ENCODE measurements at places on chromosomes 2 and 18.
A peak's percentile ranks its signal among the peaks of the same experiment; 100 is the strongest.

DNA sequence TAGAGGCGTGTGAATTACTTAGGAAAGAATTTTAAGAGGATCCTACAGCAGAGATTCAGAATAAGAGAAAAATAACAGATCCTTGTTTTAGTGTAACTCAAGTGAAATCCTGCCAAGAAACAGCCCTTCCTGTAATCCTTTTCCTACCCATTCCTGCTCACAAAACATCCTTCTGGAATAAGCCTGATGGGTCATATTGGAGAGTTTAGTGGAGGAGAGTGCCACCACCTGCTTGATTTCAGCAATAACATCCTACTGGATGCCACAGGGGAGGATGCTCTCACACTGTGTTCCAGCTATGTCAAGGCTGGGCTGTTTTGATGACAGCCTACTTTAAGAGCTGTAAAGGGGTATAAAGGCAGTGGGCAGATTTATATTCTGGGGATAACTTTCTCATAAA lies 54.8 kb upstream of the CCDC178 start:
- peak; percentile 36 for DNase-seq

DNA sequence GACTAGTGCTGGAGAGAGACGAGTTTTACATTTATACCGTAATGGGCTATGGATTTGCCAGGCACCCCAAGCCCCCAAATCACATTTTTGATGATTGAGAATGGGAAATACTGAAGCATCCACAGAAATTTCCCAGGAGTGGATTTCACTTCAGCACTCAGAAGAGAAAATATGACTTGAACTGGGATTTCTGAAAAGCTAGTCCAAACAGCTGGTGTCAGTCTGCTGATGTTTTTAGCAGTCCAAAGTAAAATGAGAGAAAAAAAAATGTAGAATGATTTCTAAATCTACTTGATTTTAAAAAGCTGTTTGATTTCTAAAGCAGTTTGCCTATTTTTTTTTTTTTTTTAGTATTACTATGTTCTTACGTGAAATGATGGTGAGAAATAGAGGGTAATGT lies 105.0 kb downstream of the PLEKHM3 start:
- DNase-seq = no peak

DNA sequence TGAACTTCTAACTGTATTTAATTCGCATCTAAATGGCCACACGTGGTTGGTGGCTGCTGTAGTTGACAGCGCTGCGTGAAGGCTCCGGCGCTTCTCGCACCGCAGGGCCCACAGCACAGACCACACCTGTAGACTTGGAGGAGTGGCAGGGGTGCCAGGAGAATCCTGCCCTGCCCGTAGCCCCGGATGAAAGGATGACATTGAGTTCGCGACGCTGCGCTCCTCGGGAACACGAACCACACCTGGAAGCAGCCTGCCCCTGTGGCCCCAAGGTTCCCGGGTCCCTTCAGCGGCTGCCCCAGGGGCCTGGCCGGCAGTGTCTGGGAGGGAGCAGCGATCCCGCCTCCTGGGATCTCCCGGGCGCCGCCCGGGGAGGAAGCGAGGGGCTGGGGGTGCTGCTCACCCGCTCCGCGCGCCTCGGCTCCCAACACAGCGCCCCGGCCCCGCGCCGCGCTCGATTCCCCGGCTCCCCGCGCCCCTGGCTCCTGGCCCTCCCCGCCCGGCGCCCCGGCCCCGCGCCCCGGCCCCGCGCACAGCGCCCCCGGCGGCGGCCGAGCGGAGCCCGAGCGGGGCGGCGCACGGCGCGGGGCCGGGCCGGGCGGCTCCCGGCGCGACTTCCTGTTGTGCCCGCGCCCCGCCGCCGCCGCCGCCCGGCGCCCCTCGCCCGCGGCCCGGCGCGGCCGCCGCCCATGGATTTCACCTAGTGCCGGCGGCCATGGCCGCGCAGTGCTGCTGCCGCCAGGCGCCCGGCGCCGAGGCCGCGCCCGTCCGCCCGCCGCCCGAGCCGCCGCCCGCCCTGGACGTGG lies at the start of gene RNPEPL1:
Gene RNPEPL1, plus strand, starts transcription at position 613 of the 806 bp plus-strand sequence. Its CDS starts 103 bp downstream, at position 716.
- DNase-seq = peak; percentile 85

- no peak for DNase-seq
These were observed 73.5 kb upstream of the NEDD4L start for GRCh38 chr18:57970356-57971095.

GRCh38 chr2:95017836-95018235 lies 7.7 kb upstream of the MAL start:
- no peak for DNase-seq

GRCh38 chr18:3468833-3469232 lies 18.9 kb downstream of the TGIF1 start:
- no peak for DNase-seq

- DNase-seq = no peak
These were observed 678.3 kb downstream of the NYAP2 start for GRCh38 chr2:226077841-226078240.

DNA sequence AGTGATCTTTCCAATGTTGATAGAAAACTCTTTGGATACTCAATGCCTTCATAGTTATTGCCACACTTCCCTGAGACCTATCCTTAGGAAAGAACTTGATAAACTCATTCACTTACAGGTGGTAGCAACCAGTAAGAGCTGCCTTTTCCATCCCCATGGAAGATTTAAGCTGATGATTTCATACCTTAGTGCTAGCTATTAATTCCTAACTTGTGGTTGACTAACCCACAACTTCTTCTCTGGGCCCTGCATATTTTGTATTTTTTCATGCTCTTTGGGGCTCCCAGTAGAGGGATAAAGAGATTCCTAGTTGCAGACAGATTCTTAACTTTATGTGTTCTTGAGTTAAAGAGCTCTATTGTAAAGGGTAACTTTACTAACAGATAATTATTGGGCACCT lies 25.2 kb upstream of the SIX3 start:
- no peak for DNase-seq

DNA sequence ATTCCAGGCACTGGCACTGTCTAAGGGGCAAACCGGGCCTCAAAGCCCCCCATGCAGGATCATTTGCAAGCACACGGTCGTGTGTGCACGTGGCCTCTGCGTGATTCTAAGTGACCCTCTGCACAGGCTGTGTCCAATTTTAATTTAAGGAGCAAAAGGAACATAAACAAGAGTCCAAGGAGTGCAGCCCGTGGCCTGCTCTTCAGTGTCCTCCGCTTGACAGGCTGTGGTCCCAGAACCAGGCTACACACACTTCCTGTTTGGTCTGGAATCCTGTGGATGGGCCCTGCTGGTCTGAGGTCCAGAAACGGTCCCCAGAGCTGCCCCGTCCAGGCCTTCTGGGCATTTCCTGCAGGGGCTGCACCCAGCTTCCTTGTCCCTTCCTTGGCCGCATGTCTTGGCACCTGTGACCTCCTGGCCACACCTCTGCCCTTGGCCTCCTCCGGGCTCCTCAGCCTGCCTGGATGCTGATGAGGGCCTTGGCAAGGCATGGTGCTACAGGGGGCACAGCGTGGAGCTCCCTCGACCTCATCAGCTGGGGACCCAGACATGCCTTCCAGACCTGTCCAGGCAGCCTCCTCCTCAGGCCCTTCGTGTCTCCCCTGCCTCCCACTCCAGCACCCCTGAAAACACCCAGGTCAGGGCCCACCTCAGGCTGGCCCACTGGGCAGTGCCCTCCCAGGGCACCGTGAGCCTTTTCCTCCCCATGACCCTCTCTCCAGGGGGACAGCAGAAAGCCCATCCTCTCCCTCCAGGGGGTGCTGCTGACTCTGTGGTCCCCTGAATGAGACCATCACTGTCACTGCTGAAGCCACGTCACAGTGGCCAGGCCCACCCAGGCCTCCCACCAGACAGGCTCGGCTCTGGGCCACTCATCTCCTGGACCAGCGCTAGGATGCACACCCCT lies 136.4 kb upstream of the GPC1 start:
- DNase-seq = no peak

GRCh38 chr2:52919673-52920072 lies 847.9 kb upstream of the CHAC2 start:
- no peak for DNase-seq

DNA sequence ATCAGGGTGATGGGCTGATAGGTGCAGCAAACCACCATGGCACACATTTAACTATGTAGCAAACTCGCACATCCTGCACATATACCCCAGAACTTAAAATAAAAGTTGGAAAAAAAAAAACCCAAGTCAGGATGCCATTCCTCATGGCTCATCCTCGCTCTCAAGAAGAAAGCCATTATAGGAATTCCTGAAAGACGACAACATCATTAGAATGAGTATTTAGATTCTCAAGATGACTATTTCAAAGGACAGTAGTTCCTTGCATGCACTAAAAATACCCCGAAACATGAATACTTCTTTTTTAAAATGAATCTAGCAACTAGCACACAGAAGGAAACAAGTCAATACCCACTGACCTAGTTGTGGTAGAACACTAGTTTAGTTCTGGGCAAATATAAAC lies 285.8 kb upstream of the REV1 start:
- peak; percentile 34 for DNase-seq

GRCh38 chr2:121202541-121203310 lies 82.3 kb downstream of the TFCP2L1 start:
- DNase-seq = no peak

DNA sequence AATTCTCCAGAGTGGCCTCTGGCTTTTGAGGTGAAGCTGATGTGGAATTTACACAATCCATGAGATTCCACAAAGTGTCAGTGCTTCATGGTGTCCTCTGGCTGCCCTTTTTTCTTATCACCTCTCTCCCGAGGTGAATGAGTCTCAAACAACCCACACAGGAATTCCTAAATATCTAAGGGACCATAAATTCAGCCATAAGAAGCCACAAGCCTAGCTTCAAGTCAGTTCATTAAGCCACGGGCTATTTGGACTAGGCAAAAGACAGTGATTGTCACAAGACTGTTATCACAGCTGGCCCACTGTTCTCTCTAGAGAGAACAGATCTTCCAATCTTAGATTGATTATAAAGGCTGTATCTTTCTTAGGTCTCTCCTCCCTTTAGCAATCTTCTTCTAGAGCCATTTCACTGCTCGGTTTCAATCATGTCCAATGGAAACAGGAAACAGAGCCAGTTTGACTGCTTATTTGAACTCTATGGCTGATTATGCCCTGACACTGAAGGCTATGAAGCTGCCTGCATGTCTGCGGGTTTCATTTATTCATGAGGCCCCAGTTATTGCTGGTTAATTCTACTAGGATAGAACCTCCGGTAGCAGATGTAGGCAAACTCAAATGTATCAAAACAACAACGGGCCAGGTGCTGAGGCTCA lies 4.1 kb downstream of the NEMP2 start:
- no peak for DNase-seq

GRCh38 chr2:19119326-19120001 lies 239.0 kb downstream of the OSR1 start:
- no peak for DNase-seq

DNA sequence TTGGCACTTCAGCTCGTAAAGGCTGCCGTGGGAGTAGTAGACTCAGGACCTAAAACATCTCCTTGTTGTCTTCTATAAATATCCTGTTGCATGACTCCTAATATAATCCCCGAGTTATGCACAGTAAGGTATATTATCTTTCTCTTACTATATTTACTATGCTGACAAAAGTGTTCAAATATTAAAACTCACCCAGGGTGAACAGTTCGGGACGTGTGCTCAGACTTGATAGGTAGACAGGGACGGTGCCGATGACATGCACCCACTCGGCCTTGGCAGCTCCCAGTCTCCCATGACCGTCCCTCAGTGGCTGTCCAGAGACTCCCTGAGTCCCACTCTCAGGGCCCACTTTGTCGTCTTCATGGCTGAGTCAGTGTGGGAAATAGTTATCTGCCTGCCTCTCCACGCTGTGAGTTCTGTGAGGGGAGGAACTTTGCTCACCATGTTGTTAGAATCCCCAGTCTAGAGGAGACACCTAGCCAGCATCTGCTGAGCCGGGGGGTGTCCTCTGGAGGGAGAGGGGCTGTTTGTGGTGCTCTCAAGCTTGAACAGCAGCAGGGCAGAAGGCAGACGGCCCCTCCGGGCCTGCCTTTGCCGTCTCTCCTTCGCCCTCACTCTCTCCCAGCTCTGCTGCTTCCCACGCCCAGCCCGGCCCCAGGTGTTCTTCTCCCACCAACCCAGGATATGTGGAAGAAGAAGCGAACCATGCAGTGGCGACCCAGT lies 75.0 kb downstream of the DGKD start:
- no peak for DNase-seq

- DNase-seq = no peak
These were observed 110.8 kb downstream of the SETBP1 start for GRCh38 chr18:44791520-44791919.

DNA sequence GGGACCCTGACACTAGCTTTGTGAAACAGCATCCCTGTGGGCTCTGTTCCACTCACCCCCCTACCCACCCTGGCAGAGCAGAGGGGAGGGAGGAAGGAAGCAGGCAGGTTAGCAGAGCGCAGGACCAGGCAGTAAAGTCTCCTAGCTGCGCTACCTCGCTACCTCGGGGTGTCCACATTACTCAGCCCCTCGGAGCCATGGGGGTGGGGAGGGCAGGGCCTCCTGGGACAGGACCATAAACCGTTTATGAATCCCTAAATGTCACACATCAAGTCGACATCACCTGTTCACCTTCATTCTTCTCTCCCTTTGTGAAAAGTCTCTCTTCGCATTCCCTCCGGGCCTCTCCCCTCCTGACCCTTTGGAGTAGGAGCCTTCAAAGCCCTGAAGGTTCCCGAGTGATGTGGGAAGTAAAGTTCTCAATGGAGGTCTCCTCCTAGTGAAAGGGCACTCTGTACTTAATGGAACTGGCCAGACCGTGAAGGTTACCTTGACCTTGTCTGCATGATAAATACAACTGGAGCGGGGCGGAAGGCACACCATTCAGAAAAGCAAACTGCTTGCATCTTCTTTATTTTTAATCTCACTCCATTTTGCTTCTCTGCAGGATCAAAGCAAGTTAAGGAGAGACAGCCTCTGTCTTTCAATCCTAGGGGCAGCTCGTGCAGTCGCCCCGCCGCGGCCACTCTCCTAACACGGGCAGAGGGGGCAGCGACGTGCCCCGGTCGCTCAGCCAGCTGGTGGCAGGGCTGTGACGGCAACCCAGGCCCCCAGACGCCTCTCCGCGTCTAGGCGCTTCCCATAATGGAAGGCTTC lies 23.7 kb upstream of the SMAD7 start:
- DNase-seq = no peak

- no peak for DNase-seq
These were observed 510.0 kb upstream of the ZEB2 start for GRCh38 chr2:145029873-145030272.

DNA sequence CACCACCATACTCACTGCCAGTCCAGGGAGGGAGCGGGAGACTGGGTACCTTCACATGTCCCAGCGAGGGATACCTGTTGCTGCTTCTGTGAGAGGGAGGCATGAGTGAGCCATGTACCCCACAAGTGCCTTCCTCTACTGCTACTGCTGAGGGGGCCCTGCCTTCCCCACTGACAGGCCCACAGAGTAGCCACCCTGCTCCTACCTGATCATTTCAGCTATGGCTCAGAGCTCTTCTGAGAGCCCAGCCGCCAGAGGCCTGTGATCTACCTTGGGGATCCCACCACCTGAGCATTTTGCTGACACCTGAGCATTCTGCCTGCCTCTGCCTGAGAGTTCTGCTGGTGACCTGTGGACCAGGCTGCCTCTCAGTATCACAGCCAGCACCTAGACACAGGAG lies 137.6 kb downstream of the FSIP2 start:
- DNase-seq = no peak

DNA sequence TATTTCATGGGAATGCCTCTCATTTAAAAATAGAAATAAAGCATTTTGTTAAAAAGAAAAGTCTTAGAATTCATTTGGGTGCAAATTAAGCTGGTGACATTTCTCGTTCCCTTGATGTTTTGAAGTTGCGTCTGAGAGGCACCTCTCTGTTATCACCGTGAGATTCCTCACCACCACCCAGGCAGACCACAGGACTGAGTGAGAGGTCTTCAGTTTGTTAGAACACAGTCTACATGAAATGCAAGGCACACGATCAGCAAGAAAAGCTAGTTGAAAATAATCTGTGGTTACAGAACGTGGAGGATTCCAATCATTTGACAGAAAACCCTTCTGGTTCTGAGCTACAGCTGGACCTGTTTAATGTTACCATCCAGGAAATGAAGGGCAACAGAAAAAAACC lies 116.0 kb downstream of the UXS1 start:
- DNase-seq = no peak
